CD4-positive, alpha-beta memory T cell (primary cell): ENCODE measurements at places on chromosomes 3 and 15.

- no peak for DNase-seq
Observed at GRCh38 chr3:153355559-153355958, 193.5 kb downstream of the RAP2B start.

DNA sequence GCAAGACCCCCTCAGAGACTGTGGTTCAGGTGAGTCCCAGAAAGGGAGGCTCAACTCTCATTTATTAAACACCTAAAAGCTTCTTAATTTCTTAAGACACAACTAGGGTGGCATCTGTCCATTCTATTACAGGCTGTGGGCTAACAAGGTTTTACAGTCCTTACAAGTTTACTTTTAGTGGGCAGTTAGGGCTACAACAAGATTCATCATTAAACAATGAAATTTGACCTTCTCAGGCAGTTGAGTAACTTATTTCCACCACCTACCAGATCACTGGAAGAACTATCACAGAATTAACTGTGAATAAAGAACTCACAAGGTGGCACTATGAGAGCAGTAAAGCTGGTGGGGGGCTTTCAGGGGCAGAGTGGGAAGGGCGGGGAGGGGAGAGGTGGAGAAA is 132.6 kb downstream of the PLD1 start:
- DNase-seq: no peak

DNA sequence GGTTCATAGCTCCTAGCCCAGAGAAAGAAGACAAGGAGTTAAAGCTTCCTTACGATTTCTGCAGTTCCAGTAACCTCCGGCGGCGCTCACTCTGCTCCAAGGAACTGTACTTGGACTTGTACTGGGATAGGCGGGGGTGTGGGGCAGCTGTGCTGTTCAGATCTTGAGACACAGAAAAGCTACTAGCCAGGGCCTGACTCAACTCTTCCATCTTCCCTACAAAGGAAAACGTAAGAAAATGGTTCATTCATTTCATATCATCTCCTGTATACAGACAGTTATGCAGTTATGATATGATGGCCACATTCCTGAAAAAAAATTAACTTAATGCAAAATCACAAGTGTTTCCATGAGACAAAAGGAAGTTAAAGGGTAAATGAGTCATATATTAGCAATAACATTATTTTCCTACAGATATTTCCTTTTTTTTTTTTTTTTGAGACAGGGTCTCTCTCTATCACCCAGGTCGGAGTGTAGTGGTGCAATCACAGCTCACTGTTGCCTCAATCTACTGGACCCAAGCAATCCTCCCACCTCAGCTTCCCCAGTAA is 4.6 kb downstream of the SNUPN start:
- no peak for DNase-seq

GRCh38 chr15:100918690-100919480 is at the start of gene LRRK1:
Gene LRRK1, plus strand, starts transcription at chr15:100919357. Its CDS starts 5,276 bp downstream, at chr15:100924633.
- no peak for DNase-seq

GRCh38 chr15:82680200-82681102 is 29.2 kb downstream of the AP3B2 start:
- DNase-seq: peak; percentile 81

DNA sequence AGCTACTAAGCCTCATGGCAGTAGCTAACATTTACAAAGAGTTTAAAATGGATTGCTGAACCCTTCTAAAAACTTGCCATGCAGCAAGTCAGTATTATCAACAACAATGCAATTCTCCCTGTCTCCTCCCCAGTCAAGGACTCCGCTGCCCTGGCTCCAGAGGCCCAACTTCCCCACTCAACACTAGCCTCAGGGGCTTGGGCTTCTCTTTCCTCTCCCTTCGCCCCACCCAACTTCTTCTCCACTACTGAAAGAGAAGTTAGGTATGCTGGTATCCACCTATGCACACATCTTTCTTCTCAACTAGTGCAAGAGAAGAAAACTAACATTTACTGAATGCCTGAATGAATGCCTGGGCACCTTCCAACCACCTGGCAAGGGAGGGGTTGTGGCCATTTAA is 30.7 kb downstream of the TLE3 start:
- no peak for DNase-seq

DNA sequence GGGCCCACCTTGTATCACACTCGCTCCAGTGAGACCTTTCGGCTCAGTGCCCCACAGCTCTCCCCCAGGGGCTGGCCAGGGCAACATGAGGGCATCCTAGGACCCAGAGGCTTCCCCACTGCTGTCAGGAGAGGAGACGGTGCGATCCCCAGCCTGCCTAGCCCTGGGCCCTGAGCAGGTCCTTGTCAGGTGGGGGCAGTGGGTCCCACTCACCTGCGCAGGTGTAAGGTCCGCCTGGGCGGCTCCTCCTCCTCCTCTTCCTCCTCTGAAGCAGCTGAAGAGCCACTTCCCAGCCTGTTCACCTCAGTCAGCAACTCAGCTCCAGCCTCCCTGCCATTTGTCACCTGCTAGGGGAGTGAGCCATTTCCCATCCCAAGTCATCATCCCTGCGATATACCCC is 9.6 kb downstream of the KIF7 start:
- no peak for DNase-seq

GRCh38 chr3:41129731-41130130 is 69.6 kb upstream of the CTNNB1 start:
- DNase-seq: no peak

- no peak for DNase-seq
Observed at GRCh38 chr3:127173516-127174166, 19.3 kb upstream of the PRR23E start.

- DNase-seq: no peak
Observed at GRCh38 chr15:41928637-41929620, 35.1 kb upstream of the SPTBN5 start.

- DNase-seq: no peak
Observed at GRCh38 chr3:156424758-156425157, 130.2 kb downstream of the SSR3 start.

DNA sequence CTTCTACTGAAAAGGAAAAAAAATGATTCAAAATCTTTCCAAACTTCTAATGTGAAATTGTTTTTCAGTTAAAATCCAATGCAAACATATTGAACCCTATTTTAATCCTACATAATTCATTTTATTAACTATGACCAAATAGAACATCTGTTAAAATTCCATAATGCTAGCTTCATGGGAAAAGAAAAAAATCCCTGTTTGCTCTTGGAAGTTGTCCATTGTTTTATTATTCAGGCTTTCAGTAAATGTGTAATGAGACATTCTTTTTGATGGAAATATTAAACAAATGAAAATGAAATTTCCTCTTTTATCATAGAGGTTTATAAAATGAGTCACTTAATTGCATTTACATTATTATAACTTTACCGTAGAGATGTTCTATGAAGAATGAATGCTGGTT is 49.5 kb downstream of the SLC25A26 start:
- DNase-seq: no peak
